ENCODE measurements at places on chromosomes 11 and 22.

GRCh38 chr11:117843666-117844484 is 19.3 kb upstream of the FXYD2 start:
- peak; percentile 83 for DNase-seq

- DNase-seq: no peak
Measured at GRCh38 chr11:78542007-78542406, 32.7 kb downstream of the NARS2 start.

GRCh38 chr22:44587737-44588310 is 89.8 kb upstream of the RTL6 start:
- DNase-seq: no peak

GRCh38 chr11:119161871-119162270 is 6.7 kb upstream of the NLRX1 start:
- DNase-seq: no peak

- DNase-seq: no peak
Measured at GRCh38 chr11:123413636-123414035, 16.4 kb upstream of the GRAMD1B start.

DNA sequence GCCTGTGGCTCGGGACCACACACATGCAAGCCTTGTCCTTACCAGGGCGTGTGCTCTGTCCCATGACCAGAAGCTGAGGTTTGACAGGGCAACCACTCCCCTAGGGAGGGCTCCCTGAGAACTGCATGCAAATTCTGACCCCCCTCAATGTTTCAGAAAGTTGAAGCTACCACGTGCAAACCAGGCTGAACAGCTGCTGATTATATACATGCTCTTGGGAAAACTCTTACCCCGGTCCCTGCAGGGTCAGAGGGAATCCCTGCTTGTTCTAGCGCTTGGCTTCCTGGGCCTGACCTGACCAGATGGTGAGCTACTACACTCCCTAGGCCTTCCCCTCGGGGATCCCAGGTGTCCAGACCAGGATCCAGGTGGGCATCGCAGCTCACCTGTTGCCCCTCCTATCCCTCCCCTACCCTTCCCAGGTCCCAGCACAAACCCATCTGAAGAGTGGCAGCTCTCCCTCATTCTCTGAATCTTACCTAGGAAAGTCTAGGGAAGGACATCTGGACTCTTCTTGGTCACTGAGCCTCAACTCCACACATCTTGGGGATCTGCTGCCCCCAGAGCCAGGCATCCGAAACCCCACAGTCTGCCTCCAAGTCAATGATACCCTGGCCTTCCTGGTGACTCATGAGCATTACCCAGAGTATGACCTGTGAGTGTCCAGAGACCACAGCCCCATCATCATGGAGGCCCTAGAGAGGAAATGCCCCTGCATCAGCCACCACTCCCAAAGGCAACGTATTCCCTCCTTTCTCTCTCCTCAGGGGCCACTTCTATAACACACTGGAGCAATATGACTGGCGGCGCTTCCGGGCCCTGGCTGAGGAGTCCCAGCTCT is 61.5 kb downstream of the BTG4 start:
- DNase-seq: no peak

GRCh38 chr11:115153135-115153534 is 351.1 kb downstream of the CADM1 start:
- no peak for DNase-seq

DNA sequence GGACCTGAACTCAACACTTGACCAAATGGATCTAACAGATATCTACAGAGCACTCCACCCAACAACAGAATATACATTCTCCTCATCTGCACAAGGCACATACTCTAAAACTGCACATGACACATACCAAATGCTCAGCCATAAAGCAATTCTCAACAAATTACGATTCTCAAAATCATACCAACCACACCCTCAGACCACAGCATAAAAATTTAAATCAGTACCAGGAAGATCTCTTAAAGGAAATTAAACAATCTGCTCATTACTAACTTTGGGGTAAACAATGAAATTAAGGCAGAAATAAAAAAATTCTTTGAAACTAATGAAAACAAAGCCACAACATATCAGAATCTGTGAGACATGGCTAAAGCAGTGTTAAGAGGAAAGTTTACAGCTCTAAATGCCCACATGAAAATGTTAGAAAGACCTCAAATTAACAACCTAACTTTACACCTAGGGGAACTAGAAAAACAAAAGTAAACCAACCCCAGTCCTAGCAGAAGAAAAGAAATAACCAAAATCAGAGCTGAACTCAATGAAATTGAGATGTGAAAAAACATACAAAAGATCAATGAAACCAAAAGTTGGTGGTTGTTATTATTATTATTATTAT is 37.2 kb downstream of the TMEM123 start:
- no peak for DNase-seq

DNA sequence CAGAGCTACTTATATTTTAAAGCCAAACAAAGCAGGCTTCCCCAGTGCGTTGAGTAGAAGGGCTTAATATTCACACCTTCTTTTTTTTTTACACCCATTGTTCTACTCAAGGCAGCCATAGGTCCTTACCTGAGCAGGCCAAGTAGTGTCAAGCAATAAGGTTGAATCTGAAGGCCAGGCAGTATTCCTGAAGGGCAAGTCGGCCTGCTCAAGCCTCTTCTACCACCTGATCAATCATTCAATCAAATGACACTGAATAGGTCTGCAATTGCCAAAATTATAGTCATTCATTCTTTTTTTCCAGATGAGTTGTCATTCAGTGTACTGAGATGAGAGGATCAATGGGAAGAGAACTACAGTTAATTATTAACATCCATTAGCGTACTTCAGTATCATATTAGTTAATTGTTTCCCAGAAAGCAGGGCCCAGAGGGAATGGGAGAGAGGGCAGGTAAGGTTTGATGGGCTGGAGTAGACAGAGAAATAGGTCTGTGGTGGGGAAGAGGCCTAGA is 11.9 kb upstream of the PPP2R1B start:
- no peak for DNase-seq

- DNase-seq: no peak
Measured at GRCh38 chr11:113579292-113579940, 104.2 kb upstream of the DRD2 start.

DNA sequence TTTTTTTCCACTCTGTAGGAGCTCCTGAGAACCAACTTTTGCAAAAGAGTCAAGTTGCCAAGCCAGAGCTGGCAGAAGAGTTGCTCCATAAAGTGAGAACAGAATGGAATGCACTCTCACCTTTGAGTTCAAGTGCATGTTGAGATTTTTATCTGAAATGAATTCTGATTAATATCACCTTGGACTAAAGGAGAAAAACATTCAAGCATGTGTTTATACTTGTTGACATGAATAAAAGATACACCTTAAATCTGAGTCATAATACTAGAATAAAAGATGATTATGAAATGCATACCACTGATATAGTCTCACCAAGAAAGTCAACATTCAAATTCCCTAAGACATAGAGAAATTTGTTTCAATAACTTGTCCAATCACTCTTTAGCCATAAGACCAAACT is 37.8 kb downstream of the ARL14EP start:
- DNase-seq: no peak

DNA sequence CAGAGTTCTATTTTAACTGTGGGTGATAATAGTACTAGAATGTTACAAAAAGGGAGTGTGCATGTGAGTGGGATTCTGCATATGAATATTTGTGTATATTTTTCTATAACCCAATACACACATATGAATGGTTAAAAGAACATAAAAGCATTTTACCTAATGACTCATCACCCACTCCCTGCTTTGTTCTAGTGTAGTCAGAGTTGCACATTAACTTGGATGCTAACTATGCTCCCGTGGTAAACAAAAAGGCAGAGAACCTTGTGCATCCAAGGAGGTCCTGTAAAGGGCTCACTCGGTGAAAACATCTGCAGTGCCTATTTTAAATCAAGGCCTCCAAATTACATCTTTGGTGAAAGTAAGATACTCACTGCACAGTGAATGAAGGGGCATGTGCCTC is 1289.4 kb downstream of the LRRC4C start:
- DNase-seq: no peak

GRCh38 chr22:24376002-24376401 is 51.4 kb upstream of the ADORA2A start:
- DNase-seq: no peak

- no peak for DNase-seq
Measured at GRCh38 chr22:29470159-29470855, 9.7 kb upstream of the NEFH start.

DNA sequence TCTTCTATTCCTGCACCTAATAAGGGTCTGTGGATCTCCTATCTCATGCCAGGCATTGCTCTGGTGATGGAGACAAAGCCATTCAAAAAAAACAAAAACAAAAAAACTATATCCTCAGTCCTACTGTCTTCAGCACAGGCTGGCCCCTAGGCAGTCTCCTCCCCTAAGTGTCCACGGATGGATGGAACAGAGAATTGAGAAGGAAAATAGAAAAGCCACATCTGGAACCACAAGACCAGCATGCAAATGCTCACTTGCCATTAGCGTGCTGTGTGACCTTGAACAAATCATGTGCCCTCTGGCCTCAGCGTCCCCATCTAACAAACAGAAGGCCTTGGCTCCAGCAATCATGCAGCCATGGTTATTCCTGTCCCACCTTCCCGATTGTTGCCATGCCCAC is 32.7 kb upstream of the CD82 start:
- DNase-seq: no peak

- DNase-seq: peak; percentile 27
Measured at GRCh38 chr22:33438273-33438672, 380.1 kb upstream of the SYN3 start.

- DNase-seq: no peak
Measured at GRCh38 chr22:49240016-49240380, 587.7 kb downstream of the BRD1 start.

- DNase-seq: no peak
Measured at GRCh38 chr22:22838148-22838786, 49.3 kb upstream of the IGLL5 start.

- no peak for DNase-seq
Measured at GRCh38 chr11:57072640-57073039, 83.9 kb downstream of the OR5AK2 start.

- no peak for DNase-seq
Measured at GRCh38 chr11:78432058-78432515, 14.5 kb upstream of the GAB2 start.

DNA sequence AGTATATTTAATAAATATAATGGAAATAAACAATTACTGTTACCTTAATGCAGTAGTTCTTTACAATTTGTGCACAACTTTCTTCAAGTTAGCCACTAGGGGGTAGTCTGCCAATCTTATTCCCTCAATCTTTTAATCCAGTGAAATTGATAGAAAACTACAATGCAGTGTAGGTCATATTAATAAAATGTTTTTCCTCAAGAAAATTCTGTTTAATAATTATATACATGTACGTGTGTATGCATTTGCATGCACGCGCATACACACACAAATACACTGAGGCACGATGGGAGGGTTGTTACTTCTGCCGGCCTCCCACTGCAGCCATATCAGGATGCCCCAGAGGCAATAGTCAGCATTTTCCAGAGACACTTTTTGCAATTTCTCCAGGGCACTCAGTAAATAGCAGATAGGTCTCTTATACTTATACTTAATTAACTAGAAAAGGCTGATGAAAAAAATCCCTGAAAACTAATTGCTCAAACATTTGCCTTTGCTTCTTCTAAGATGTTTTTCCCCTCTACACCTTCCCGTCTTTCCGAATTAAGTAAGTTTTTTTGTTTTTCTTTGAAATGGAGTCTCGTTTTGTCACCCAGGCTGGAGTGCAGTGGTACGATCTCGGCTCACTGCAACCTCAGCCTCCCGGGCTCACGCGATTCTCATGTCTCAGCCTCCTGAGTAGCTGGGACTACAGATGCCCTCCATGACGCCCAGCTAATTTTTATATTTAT is 3.1 kb downstream of the GAB2 start:
- DNase-seq: no peak

GRCh38 chr11:57073128-57073527 is 84.4 kb downstream of the OR5AK2 start:
- no peak for DNase-seq

GRCh38 chr22:37167176-37167980 is 17.7 kb upstream of the IL2RB start:
- no peak for DNase-seq

- no peak for DNase-seq
Measured at GRCh38 chr22:28934026-28934425, 50.7 kb downstream of the ZNRF3 start.

- DNase-seq: no peak
Measured at GRCh38 chr11:69086152-69087132, 37.7 kb downstream of the TPCN2 start.

GRCh38 chr22:48822278-48823233 is 1005.1 kb downstream of the BRD1 start:
- no peak for DNase-seq

DNA sequence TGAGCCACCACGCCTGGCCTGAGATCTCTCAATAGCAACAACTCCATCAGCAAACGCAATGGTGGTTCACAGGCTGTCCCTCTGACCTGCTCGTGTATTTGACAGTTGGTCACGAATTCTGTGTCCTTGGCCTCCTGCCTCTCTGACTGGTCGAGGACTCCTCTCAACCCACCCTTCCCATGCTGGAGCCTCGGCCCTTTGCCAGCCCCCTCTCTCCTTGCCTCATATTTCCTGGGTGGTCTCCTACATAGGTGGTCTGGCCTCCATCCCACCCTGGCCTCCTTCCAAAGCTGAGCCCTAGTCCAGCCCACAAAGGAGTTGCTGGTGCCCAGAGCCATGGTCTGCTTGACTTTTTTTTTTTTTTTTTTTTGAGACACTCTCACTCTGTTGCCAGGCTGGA is 11.4 kb upstream of the A4GALT start:
- DNase-seq: no peak

GRCh38 chr22:40703736-40704135 is 24.5 kb downstream of the MCHR1 start:
- no peak for DNase-seq

DNA sequence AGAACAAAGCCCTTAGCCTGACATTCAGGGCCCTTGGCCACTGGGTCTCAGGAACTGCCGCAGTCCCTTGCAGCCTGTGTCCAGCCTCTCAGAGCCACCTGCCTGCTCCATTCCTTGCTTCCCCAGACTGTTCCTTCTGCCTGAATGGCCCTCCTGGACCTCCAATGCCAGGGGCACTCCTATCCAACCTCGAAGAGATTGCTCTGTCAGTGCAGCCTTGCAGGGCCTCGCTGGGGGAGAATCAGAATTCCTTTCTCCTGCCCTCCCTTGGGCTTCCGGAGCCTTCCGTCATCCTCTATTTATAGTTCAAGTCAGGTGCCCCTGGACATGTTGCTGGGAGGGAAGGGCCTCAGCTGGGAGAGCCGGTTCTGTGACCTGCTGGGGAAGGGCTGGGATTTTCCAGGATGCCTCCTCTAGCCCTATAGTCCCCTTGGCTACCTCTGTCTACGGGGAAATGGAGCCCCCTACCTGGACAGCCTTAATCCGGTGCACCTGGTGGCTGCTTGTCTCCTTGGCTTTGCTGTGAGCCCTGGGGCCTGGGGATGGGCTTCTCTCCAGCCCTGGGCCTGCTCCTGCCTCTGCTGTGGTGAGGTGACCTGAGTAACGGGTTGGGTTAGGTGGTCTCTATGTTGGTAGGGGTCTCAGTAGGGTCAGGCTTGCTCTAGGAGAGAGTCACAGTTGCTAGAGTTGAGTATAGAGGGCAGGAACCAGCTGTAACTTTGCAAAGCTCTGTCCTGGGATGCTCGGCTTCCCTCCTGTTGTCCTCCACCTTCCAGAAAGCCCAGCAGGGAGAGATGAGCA is 45.9 kb upstream of the SYT7 start:
- no peak for DNase-seq
